Iris pigment epithelial cell (primary cell): ENCODE measurements at places on chromosomes 1 and 21.

DNA sequence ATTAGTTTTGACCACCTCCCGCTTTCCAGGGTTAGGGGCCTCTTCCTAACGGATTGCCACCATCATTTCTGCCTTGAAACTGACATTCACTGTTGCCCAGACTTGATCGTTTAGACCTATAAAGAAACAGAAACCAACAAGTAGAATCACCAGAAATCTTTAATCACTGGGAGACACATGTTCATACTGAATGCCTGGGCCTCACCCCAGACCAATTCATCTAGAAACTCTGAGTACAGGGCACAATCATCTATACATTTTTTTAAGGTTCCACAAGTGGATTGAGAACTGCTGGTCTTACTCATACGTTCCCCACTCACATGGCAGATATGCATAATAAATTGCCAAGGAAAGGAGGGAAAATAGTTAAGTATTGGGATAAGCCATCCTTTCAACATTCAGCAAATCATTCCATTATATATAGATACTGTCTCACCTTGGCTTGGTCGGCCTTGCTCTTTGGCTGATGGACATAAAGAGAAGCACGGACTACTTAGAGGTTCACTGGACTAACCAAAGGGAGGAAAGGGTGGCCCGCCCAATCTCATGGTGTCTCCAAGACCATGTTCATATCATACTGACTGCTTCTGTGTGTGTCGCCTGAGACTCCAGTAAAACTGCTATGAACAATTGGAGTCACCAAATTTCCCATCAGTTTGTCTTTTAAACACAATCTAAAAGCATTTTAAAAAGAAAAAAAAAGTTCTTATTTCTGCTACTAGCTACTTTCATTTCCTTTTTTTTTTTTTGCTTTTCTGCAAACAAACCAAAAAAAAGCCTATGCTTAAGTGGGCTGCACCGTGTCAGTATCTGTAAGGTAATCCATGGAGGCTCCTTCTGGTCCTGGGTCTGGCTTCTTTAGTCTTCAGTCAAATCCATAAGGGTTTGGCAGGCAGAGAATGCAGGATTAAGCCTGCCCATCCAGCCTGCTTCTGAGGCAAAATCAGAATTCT lies 9.4 kb upstream of the TARBP1 start:
- no peak for DNase-seq

DNA sequence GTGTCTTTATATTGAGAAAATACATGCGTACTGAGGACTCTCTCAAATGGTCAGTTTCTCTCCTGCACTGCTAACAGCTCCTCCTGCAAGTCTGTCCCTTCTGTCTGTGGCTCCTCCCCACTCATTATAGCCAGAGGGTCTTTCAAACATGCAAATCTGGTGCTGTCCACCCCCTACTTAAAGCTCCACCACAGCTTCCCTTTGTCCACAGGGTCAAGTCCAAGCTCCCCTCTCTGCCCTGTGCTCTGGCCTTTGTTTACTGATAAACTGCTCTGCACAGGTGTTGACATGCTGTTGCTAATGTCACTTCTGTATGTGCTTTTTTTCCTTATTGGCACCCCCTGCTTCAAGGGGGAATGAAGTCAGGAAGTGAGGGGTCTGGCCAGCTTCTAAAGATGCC lies 47.7 kb upstream of the GPR37L1 start:
- no peak for DNase-seq

DNA sequence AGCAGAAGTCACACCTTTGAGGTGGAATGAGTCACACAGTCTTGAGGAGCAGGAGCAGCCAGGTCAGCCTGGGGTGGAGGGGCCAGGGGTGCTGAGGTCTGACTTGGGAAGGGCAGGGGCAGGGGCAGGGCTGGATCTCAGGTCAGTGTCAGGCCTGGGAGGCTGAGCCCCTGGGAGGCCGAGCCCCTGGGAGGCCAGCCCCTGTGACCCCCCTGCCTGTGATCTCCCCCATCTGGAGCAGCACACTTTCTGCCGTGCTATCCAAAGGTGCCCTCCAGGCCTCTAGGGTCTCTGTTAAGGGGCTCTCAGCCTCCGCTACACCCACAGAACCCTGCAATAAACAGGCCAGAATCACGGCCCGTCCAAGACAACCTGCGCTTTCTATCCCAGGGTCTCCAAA lies 36.9 kb upstream of the AJAP1 start:
- DNase-seq, result no peak

GRCh38 chr1:24980836-24981630 lies 51.0 kb upstream of the RUNX3 start:
- no peak for DNase-seq

DNA sequence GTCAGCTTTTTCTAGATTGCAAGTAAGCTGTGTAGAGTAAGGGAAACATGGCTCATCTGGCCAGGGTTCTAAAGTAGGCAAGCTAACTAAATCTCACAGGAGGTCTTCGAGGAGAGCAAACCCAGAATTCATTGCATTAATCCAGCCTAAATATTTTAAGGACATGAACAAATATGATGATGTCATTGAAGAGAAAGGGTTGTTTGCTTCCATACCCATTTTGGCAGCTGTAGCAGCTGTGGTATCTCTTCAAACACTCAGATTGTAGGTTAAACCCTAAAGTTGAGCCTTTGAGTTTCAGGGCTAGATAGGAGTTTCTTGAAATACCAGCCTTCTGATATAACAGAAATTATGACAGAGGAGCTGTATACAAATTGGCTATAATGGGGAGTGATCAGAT lies 200.5 kb upstream of the C1orf105 start:
- DNase-seq, result peak; percentile 0

GRCh38 chr1:15598436-15598835 lies 13.6 kb upstream of the AGMAT start:
- no peak for DNase-seq

DNA sequence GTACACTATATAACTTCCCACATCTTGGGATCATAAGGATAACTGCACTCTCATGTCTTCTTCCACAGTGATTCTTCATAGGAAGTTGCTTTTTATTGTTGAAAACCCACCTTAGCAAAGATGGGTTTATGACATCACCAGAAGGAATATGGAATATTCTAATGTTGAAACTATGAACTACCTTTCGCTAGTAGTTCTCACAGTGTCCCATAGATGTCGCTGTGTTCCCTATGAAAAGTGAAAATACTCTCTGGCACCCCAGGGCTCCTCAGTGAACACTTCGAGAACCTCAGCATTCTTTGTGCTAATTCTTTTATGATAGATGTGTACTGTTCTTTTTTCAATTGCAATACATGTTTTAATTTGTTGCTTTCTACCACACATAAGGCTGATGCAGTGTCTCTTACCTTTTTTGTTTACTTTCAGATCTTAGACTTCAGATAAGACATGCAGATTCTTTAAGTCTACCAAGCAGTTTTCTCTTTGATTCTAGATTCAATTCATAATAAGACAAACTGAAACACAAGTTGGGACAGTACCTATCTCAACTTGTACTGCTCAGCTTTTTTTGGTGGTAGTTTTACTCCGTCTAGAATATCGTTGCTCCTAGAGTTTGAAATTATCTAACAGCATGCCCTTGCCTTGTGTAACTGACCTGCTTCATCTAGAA lies 90.8 kb downstream of the GTF2B start:
- DNase-seq, result peak; percentile 74
